HCT116 (cell line): ENCODE measurements at places on chromosomes 1 and 21.

DNA sequence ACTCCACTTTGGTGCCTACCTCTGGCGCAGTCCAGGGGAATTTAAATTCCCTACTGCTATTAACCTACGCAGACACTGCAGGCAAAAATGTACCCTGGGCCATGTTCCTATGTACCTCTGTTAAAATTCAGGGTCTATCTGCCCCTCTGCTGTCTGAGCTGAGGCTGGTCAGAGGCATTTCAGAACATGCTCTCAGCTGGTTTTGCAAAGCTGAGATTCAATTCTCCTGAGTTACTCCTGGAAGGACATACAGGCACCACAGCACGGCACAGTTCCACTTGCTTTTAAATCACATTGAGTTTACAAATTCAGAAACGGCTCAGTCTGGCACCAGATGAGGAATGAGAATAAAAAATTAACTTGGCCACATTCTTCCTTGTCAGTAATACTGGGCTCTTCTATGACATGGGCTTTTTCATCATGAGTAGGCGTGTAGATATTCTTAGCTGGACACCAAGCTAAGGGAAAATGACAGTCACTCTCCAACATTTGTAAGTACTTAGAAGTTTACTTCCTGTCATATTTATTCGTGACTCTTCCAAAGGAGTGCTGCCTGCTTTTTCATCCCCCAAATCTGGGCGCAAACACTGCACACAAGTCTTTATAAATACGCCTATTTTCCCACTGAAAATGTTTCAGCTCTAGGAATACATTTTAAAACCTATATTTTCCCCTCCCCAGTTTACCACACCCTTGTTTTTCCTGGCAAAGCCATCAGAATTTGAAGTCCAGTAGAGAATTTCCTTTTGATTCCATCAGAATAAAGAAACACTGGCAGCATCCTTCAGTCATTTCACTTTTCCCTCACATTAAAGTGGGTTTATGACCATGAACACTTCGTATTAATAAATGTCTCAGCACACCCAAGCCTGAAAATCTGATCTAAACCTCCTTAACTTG lies 1.9 kb downstream of the C1orf198 start:
- H3K4me3 ChIP-seq, result no peak overlapping the region; the same call in 1 of the 2 replicates
- peaks cover 40% of the 10 kb centered on the region for H3K4me1 ChIP-seq
- no peak for DNase-seq
- no peaks in the 10 kb centered on the region for H3K36me3 ChIP-seq
- no peak overlapping the region for H3K27ac ChIP-seq
- H3K27me3 ChIP-seq, result no peaks in the 10 kb centered on the region

DNA sequence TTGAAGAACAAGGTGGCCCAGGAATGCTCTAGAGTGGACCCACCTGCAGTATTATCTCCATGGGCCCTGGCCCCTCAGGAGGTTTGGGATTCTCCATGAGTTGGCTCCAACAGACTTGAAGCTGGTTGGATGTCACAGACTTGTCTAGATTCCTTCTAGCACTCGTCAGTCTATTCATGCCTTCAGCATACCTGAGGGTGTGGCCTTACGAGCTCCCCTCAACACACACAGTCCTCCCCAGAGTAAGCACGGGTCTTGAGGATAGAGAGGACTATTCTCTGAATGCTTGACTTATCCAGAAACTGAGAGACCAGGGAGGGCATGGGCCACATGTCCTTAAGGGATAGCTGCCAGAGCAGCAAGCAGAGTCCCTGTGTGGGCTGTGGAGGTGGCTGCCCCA lies 45.9 kb upstream of the COL6A1 start:
- no peaks in the 10 kb centered on the region for H3K4me1 ChIP-seq
- no peaks in the 10 kb centered on the region for H3K36me3 ChIP-seq
- no peak overlapping the region for H3K4me3 ChIP-seq
- DNase-seq, result no peak
- H3K27ac ChIP-seq, result no peak overlapping the region
- no peaks in the 10 kb centered on the region for H3K27me3 ChIP-seq

DNA sequence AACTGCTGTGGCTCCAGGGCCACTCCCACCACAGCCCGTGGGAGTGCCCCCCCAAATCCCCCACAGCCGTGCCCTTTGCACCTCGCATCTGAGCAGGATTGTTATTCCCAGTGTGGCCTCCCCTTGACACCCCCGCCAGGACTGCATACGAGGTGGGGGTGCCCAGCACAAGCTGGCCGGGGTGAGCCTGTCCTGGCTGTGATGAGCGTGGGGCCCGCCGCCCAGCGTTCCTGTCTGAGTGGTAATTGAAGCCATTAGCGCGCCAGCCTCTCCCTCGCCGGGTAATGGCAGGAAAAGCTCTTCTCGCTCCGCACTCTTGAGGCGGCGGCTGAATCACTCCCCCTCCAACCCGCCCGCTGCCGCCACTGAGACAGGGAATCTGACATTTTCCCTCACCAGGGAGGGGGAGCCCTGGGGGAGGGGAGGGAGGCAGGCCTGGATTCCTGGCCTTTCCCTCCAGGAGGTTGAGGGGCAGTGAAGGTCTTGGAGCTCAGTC lies 27.7 kb downstream of the PTPRF start:
- no peaks in the 10 kb centered on the region for H3K27me3 ChIP-seq
- no peaks in the 10 kb centered on the region for H3K4me1 ChIP-seq
- H3K36me3 ChIP-seq, result peaks cover 13% of the 10 kb centered on the region
- no peak overlapping the region for H3K4me3 ChIP-seq
- DNase-seq, result no peak
- no peak overlapping the region for H3K27ac ChIP-seq

GRCh38 chr21:31278511-31279130 lies 65.4 kb downstream of the TIAM1 start:
- no peak overlapping the region for H3K4me3 ChIP-seq
- no peaks in the 10 kb centered on the region for H3K36me3 ChIP-seq
- H3K27me3 ChIP-seq, result no peaks in the 10 kb centered on the region
- no peak overlapping the region for H3K27ac ChIP-seq

DNA sequence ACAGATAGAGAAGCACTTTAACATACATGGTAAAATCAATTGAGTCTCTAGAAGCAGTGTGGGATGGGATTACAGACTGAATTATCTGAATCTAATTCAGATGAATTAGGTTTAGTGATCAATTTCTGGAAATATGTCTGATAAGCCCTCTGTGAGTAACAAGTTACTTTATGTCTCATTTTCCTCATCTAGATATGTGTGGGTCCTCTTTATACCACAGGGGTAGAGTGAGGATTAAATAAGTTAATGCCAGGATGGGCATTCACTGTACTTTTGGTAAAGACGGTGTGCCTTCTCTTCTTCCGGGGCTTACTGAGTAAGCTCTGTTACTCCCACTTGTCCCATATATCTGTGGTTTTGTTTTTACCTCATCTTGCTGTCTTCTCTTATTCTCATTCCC lies 225.8 kb downstream of the RYR2 start:
- no peak overlapping the region for H3K4me3 ChIP-seq
- DNase-seq, result no peak
- H3K4me1 ChIP-seq, result no peaks in the 10 kb centered on the region
- H3K36me3 ChIP-seq, result no peaks in the 10 kb centered on the region

DNA sequence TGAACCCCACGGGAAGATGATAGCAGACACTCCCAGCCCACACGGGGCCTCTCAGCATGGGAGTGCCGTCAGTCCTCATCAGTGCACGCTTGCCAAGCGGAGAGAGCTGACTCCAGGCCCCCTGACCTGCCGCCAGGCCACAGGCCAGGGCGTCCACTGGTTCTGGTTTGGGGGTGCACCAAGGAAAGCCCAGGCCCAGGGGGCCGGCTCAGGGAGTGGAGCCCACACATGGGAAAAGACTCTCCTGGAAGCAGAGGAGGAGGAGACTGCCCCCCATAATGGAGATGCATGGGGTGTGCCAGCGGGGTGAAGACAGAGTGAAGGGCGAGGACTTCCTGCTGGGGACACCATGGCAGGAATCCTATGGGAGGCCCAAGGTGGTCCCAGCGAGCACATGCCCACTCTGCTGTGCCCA lies 6.4 kb downstream of the TRIM11 start:
- H3K27me3 ChIP-seq, result no peaks in the 10 kb centered on the region
- peaks cover 43% of the 10 kb centered on the region; the same call in 1 of the 2 replicates for H3K36me3 ChIP-seq
- H3K27ac ChIP-seq, result no peak overlapping the region
- H3K4me3 ChIP-seq, result no peak overlapping the region

DNA sequence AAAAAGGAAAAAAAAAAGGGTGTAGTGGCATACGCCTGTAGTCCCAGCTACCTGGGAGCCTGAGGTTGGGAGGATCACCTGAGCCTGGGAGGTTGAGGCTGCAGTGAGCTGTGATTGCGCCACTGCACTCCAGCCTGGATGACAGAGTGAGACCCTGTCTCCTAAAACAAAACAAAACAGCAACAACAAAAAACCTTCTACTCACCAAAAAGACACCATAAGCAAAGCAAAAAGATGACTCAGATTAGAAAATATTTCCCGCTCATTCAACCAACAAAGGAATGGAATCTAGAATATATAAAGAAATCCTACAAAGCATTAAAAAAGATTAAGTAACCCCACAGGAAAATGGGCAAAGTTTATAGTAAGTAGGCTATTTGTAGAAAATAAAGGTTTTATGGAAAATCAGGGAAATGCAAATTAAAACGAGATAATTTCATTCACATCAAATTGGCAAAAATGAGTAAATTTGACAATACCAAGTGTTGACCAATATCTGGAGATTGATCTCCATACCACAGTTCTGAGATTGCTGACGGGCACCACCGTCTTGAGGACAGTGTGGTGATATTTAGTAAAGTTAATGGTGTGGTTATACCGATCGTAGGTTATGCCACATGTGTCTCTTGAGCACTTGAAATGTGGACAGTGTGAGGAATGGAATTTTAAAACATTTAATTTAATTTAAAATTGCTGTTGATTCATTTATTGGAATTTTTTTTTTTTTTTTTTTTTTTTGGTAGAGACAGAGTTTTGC lies 54.0 kb downstream of the PIK3CD start:
- no peak overlapping the region for H3K4me3 ChIP-seq
- DNase-seq, result no peak
- no peaks in the 10 kb centered on the region for H3K36me3 ChIP-seq
- no peaks in the 10 kb centered on the region for H3K27me3 ChIP-seq

GRCh38 chr21:31042080-31042464 lies 3.8 kb upstream of the KRTAP19-8 start:
- DNase-seq, result no peak
- H3K27me3 ChIP-seq, result no peaks in the 10 kb centered on the region; the same call in 1 of the 2 replicates
- no peak overlapping the region for H3K4me3 ChIP-seq
- H3K36me3 ChIP-seq, result no peaks in the 10 kb centered on the region

DNA sequence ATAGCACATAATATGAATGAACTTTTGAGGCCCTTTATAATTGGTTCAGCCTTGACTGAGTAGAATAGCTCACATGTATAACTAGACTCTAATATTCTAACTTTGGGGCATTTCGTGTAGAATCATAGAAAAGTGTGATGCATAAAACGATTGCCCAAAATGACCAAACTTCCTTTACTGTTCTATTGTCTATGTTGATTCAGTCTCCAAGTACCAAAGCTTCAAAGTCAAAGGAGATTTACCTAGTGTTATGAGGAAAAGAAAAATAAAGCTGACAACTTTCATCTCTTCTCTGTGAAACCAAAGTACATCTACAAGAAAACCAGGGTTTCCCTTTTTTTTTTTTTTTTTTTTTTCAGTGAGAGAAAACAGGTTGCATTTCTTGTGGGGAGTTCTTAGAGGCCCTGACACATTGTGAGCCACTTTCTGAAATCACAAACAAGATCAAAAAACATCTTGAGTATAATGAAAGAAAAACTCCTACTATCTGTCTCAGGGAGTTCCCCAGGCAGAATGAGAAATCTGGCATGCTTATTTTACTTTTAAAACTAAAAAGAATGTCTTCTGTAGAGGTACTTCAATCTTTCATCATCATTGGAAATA lies 183.4 kb downstream of the TNFSF18 start:
- H3K4me3 ChIP-seq, result no peak overlapping the region
- H3K4me1 ChIP-seq, result peaks cover 54% of the 10 kb centered on the region
- no peak for DNase-seq
- peaks cover 14% of the 10 kb centered on the region for H3K36me3 ChIP-seq
- H3K27me3 ChIP-seq, result no peaks in the 10 kb centered on the region

GRCh38 chr1:216758161-216758560 lies 34.9 kb upstream of the ESRRG start:
- no peak overlapping the region for H3K4me3 ChIP-seq
- no peak overlapping the region for H3K27ac ChIP-seq
- H3K27me3 ChIP-seq, result no peaks in the 10 kb centered on the region
- DNase-seq, result no peak
- no peaks in the 10 kb centered on the region for H3K4me1 ChIP-seq

DNA sequence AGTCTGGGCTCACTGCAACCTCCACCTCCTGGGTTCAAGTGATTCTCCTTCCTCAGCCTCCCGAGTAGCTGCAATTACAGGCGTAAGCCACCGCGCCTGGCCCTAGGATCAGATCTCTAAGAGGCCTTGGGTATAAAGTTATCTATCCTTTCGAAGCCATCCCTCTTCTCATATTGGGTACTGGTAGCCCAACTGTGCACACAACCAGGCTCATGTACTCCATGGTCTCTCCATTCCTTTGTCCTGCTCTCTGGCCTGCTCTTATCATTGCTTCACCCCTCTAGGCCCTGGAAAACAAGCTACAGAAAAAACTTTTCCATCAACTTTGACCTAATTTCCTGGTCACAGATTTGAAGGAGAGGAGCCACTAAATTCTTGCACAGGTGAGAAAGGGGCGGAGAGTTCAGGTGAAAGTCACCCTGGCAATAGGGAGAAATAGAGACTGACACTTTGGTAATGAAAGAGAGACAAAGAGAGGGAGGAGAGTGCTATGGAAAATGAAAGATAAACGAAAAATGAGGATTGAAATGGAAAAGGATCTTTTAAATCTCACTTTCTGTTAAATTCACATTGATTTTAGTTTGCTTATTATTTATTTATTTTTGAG lies 6.0 kb downstream of the TXNIP start:
- H3K27ac ChIP-seq, result no peak overlapping the region
- no peaks in the 10 kb centered on the region for H3K36me3 ChIP-seq
- H3K4me1 ChIP-seq, result peaks cover 13% of the 10 kb centered on the region

DNA sequence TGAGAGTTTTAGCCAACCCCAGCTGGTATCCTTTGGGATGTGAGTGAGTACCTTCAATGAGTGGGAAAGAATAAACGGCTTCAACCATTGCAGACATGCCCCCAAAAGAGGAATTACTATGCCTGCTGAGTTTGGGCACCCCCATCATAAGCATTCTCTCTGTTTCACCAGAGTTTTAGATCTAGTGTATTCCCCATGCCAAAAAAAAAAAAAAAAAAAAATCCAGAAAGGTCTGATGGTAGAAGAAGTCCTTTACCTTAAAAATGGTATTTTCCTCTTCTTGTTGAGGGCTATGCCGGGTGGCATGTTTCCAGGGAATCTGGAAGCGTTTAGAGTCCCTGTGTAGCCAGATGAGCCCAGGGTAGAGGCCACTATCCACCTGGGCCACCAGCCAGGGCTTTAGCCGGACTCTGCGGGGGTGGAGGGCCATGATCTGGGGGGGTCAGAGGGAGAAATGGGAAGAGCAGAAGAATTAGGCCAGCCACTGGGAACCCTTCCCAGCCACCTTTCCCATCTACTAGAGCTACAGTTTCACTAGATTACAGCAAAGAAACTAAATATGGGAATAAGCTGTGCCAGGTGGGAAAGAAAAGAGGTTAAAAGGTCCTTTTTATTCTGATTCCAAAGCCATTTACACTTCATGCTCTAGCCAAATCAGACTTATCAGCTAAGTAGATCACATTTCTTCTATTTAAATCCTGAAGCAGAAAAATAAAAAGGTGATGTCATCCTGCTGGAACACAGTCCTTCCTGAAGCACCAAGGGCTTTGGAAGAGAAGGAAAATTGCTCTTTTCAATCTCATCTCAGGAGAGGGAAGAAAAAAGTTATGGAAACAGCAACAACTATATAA lies 4.7 kb downstream of the IRF6 start:
- no peak overlapping the region for H3K27ac ChIP-seq
- H3K4me3 ChIP-seq, result no peak overlapping the region
- no peak for DNase-seq
- H3K27me3 ChIP-seq, result no peaks in the 10 kb centered on the region
- H3K4me1 ChIP-seq, result peaks cover 13% of the 10 kb centered on the region
- H3K36me3 ChIP-seq, result no peaks in the 10 kb centered on the region; the same call in 1 of the 2 replicates
